ENCODE measurements at places on chromosomes 2 and 18.
A peak's percentile ranks its signal among the peaks of the same experiment; 100 is the strongest.

GRCh38 chr2:155502766-155503165 is 804.3 kb downstream of the KCNJ3 start:
- DNase-seq: no peak

DNA sequence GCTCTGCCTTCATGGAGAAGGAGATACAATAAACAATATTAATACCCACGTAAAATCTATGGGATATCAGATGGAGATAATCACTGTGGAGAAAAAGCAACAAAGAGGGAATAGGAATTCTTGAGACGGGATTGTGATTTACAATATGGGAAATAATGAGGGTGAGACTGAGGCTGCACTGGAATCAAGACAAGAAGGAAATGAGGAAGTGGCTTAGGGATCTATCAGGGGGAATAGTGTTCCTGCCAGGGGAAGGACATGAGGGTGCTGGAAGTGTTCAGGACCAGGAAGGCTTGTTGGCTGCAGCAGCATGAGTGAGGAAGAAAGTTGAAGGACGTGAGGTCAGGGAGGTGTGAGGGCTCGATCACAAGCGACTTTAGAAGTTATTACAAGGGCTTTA is 182.4 kb downstream of the DYSF start:
- DNase-seq: no peak

DNA sequence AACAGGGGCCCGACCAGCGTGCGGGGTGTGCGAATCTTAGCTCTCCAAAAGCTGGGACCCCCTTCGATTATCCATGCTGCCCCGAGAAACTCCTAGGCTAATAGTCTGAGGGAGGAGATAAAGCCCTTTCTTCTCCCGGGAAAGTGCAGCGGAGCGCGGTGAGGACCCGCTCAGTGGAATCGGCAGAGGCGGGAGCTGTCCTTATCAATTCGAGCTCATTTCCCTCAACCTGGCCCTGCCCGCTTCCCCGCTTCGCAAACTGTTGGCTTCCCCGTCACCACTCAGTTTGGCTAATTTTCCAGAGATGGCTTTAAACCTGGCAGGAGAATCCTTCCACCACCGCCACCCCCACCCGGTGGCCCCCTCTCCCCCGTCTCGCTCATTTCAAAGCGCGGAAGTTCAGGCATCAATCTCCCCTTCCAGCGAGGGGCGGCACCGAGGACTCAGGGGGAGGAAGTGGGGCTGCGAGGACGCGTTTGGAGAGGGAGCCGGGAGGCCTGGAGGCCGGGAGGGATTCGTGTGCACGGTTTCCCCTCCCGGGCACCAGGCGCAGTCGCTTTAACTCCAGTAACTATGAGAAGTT is 1.6 kb downstream of the KLHL14 start:
- peak; percentile 22 for DNase-seq

GRCh38 chr2:219634951-219635751 is 7.7 kb downstream of the SLC4A3 start:
- DNase-seq: no peak

GRCh38 chr2:109613922-109614714 is at the start of the genes SEPTIN10 and SOWAHC:
Gene SEPTIN10 (minus strand): TSS chr2:109613966. CDS start chr2:109613827, 139 bp downstream.
Gene SOWAHC (plus strand): TSS chr2:109614364. CDS start chr2:109614490, 126 bp downstream.
- peak; percentile 99 for DNase-seq

GRCh38 chr2:26904839-26905238 is 56.9 kb downstream of the DPYSL5 start:
- DNase-seq: no peak

DNA sequence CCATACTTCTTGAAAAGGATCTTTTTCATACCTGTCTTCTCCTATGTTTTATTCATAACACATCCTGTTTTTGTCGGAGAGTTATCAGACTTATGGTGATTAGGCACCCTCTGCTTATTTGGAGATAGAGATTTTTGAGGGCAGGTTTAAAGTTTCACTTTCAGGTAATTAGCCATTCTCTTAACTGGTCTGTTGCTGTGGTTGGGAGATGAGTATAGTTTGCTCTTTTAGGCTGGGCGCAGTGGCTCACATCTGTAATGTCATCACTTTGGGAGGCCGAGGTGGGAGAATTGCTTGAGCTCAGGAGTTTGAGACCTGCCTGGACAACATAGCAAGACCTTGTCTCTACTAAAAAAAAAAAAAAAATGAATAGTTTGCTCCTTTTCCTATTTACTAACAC is 25.3 kb downstream of the SFTPB start:
- DNase-seq: no peak

DNA sequence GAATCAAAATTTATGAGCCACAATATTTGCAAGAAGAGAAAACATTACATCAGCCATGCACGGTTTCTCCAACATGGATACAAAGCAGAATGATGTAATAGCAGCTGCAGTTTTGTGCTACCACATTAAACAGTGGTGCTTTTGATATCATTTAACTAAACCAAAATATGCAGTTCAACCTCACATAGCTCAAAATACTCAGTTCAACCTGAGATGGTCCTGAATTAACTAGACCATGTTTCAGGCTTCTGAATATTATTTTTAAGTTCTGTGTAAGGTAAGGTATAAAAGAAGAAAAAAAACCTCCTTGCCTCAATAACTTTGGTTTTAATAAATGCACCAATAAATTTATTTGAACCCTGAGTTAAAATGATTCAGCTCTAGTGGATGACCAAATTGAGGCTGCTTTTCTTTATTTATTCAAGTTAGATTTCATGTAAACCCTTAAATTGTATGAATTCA is 18.8 kb upstream of the TSPYL6 start:
- peak; percentile 66 for DNase-seq

DNA sequence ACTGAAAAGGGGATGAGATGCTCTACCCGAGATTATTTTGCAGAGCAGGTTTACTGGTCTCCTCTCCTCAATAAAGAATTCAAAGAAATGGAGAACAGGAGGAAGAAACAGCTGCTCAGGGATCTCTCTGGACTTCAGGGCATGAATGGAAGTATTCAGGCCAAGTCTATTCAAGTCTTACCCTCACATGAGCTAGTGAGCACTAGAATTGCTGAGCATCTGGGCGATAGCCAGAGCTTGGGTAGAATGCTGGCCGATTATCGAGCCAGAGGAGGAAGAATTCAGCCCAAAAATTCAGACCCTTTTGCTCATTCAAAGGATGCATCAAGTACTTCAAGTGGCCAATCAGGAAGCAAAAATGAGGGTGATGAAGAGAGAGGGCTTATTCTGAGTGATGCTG is 60.0 kb downstream of the PIKFYVE start:
- no peak for DNase-seq
